ENCODE measurements at places on chromosomes 6 and 20.

- no peak for DNase-seq
These were observed 404.5 kb downstream of the PHF3 start for GRCh38 chr6:64040113-64040512.

DNA sequence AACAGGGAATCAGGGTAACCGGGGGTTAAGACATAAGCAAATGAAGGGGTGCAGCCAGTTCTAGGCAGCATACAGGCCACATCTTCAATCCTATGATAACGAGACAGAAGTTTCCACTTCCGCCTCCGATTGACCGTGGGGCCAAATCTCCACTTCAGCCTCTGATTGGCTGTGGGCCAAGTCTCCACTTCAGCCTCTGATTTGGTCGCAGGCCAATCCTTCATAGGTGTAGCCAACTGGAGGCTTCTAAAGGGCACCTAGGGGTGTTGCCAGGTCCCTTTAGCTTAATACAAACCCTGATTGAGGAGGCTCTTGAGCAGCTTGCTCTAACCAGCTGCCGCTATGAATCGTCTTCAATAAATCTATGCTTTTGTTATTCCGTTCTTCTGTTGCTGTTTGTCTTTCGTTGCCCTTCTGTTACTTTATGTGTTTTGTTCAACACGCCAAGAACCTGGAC, 2.1 kb upstream of the ERGIC3 start:
- no peak for DNase-seq

DNA sequence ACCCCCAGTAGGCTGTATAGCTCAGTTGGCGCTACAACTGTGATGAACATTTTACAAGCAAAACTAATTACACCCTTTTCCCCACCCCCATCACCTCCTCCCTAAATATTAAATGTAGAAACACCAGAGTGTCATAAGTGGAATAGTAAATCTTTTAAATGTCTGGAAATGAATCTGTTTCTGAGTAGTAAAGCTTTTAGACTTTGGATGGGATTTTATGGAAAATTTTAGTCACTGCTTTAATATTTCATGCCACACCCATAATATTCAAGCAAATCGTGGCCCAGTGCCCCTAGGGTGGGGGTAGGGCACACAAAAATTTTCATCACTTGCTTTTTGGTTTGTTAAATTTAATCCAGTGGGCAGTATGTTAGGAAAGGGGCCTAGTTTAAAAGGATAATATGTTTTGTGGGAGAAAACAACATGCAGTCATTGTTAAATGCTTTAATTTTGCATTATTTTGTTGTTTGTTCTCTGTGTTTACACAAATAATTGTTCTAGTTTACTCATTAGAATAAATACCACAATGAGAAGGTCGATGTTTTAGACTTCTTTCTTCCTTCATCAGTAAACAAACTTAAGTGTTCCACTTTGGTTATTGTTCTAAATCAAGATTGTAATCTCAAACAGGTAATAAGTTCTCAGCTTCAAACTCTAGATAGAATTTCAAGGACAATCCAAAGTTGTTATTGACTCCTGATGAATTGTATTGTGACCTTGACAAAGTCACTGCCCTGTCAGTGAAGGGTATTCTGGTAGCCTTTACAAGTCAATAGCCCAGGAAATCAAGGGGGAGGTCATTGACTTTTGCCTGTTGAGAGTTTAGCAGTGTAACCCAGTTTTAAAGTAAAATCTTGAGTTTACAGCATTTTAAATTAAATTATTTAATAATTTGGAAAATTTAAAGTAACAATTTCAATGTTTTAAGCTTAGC, 79.2 kb downstream of the CBFA2T2 start:
- no peak for DNase-seq

- DNase-seq, result no peak
These were observed 85.8 kb downstream of the LYRM4 start for GRCh38 chr6:5174756-5175549.

GRCh38 chr6:126781582-126781981, 336.9 kb upstream of the RSPO3 start:
- DNase-seq, result no peak

GRCh38 chr6:36729161-36729524, 31.5 kb downstream of the RAB44 start:
- DNase-seq, result no peak

DNA sequence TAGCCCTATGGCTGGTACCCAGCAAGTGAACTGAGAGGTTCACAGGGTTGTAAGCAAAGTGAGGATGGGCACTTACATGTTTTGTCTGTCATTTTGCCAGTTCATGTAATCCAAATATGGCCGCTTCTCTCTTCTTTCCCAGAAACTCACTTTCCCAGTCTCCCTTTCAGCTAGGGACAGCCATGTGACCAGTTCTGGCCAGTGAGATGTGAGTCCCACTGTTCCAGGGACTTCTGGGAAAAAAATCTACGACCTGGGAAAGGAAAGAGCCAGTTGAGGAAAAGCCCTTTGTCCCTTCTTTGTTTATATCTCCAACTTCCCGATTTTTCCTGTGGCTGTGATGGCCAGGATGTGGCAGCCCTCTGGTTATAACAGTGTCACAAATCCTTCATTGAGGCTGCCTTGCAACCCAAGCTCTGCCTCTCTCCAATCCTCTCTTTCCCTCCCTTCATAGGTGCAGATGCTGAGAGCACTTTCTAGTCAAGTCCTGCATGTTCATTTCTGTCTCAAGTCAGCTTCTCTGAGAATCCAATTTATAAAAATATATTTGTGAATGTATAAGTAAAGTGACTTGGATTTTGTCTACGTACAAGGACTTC, 148.6 kb upstream of the ZFP64 start:
- DNase-seq, result no peak

DNA sequence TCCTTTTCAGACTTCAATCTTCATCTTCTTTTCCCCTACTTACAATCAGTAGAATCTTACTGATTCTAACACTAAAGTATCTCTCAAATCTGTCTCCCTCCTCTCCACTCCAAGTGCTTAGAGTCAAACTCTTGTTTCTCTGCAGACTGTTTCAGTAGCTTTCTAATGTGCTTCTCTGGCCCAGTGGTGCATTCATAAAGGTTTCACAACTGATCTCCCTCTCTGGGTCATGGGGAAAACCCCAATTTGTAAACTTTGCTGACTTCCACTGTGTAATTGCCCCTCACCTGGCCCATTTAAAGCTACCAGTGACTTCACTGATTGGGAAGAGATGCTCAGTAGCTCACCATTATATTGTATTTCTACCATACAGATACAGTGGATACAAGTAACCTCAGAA, 183.6 kb downstream of the FAXC start:
- no peak for DNase-seq

DNA sequence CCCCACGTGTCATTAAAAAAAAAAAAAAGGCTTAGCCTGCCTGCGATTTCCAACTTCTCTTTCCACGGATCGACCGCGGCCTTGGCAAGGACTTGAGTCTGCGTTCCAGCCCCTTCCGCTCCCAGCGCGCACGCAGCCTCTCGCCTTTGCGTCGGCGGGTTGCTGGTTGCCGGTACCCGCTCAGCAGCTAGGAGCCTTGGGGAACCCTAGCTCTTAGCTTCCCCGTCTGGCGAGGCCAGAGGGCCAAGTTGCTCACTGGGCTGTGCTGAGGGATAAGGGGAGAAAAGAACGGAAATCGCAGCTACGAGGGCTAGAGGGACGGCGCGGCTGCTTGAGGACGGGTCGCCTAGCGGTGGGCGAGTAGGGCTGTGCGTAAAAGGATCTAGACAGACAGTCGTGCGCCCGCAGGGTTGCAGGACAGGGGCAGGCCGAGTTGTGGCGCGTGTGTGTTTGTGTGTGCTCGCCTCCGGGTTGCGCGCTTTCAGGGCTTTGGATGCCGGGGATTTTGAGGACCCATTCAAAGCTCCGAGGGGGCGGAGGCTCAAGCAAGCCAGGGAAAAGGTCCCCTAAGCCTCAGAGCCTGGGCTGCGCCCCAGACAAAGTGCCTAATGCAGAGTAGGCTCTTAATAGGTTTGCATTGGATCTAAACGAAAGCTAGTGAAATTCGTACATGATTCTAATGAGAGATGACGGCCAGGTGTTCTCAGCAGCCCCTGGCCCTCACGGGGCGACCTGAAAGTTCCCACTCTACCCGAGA, 40.5 kb upstream of the OSTM1 start:
- peak; percentile 26 for DNase-seq

DNA sequence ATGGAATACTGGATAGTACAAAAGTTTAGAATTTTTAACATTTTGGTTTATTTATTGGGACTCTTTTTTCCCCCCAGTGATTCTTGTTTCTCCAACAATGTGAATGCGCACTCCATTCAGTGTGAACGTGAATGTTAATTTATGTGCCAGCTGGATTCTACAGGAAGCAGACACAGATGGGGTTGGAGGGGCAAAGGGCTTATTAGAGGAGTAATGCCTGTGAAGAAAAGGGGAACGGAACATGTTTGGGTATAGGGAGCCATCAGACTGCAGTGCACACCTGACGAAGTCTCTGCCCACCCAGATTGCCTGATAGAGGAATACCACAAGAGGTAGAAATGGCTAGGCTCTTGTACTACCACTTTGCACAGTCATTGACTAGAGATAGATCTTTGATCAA, 48.2 kb downstream of the PTPRA start:
- DNase-seq, result no peak

DNA sequence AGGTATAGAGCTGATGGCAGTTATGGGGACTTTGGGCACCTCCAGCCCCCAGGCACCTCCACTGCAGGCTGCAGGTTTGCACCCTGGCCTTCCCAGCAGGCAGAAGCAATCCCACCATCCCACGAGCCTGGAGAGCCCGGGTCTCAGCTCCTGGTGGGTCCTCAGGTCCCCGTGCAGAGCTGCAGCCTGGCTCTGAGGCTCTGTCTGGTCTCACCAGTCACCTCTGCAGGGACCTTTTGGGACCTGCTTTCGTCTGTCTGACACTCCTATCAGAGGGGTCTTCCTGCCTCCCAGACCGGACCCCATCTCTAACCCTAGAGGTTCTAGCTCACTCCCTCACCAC, 41.9 kb downstream of the FGD2 start:
- DNase-seq, result no peak
